ENCODE measurements at places on chromosomes 12 and 14. TPM values are rescaled to one million over a fixed set of nuclear protein-coding genes. Genes with fewer than 3 reads are reported as not detected.

The OR6C75 gene
- not detected for total RNA-seq

The GPD1 gene
- 1.1 TPM for total RNA-seq

The MBD6 gene
- 103 TPM for total RNA-seq

The TROAP gene
- total RNA-seq = 0.26 TPM

The KRT78 gene
- not detected for total RNA-seq

The CCDC175 gene
- total RNA-seq = not detected

The INHBC gene
- not detected for total RNA-seq

The C12orf56 gene
- not detected for total RNA-seq

The PTHLH gene
- not detected for total RNA-seq
